T-helper 2 cell treated with Interferon-gamma antibody and Interleukin-4, amounts not matched to agents 5 μg/mL and 100 μg/mL, for 36 hours (primary cell): ENCODE measurements at places on chromosomes 2 and 18.

DNA sequence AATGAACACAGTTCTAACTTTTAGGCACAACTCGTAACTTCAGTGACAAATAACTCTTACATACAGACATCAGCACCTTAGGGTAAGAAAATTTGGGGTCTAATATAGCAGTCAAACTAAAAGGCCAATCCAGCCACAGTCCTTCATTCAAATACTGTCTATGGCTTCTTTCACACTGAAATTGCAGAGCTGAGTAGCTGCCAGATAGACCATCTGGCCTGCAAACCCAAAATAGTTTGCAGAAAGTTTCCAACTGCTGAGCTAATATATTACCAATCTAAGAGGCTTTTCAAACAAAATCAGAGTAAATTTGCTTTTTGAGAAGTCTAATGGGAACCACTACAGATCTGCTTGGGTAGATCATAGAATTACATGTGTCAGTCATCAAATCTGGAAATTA is 183.4 kb downstream of the GALR1 start:
- DNase-seq, result no peak

DNA sequence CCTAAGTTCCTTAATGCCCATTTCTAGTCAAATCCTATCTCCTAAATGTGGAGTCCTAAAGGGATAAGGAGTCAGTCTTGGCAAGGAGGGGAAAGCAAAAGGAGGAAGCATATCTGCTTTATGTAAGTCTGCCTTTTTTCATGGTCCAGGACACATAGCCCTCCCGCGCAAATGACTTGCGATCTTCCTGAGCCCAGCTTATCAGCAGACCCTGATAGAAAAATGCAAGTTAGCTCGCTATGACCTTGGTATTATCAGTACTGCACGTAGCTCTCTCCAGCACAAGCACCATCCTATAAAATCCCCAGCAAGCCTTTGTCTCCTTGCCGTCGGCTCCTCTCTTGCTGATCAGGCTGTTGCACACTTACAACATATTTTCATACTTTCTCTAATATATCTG is 281.4 kb upstream of the KCNH7 start:
- DNase-seq, result no peak

- no peak for DNase-seq
Measured at GRCh38 chr18:33560686-33561370, 17.2 kb upstream of the ASXL3 start.

DNA sequence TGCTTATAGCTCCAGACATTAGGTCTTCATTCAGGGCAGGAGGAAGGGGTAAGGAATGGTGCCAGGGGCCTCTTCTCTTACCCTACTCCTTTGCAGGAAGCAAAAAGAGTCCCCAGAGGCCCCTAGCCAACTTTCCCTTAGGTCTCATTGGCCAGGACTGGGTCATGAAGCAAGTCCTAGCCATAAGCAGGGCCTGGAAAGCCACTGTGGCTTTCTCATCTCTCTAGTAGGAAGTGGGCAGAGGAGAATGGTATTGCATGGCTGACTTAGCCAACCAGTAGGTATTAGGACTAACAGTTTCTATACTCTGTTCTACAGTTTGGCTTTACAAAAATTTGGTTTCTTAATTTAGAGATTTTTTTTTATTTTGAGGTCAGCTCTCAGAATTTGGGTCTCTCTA is 4.8 kb downstream of the FAM228A start:
- no peak for DNase-seq

DNA sequence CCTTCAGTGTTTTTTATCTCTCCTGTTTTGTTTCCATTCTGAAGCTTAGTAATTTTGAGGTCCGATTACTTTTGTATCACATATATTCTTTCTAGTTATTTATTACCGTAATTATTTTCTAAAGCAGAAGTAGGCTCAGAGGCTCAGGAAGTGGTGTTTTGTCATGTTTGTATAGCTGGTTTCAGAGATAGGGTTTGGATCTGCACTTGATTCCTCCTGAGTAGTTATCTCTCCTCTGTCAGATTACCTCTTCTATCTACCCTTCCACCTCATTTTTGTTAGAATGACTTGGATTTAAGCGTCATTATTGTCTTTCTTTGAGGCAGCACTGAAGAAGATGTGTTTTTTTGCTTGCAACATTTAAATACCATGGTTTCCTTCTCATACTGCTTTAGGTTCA is 95.4 kb downstream of the MTA3 start:
- no peak for DNase-seq

GRCh38 chr2:173393186-173393585 is 38.5 kb downstream of the CDCA7 start:
- no peak for DNase-seq

DNA sequence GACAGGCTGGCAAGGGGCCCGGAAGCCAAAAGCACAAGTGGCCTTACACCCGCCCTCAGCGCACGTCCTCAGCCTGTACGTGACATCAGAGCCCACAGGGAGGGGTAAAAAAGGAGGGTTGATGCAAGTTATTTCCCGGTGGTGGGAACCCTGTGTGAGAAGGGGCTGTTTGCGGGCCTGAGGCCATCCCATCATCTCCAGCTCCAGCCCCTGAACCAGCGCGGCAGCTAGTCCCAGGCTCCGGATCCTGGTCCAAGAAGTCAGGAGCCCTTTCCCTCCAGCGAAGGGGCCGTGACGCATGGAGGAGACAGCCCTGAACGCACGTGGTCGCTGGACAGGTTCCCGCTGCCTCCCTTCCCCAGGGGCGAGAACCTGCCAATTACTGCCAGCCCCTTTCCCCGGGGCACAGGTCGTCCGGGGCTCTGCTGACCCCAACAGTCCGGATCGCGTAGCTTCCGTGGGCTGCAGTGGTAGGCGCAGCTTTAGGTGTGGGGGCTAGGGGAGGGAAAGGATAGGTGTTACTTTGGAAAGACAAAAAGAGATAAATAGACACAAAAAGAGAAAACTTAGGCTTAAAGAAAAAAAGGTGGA is 1.3 kb upstream of the LRP2 start:
- DNase-seq, result peak; percentile 57

DNA sequence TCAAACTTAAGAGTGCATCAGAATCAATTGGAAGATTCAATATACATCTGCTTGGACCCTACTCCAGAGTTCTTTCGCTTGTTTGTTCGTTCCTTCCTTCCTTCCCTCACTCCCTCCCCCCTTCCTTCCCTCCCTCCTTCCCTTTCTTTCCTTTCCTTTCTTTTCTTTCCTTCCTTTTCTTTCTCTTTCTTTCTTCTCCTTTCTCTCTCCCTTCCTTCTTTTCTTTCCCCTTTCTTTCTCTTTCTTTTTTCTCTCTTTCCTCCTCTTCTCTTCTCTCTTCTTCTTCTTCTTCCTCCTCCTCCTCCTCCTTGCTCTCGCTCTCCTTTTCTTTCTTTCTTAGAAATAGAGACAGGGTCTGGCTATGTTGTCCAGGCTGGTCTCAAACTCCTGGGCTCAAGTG is 45.9 kb downstream of the MTHFD2 start:
- DNase-seq, result no peak

- no peak for DNase-seq
Measured at GRCh38 chr2:238816291-238816690, 31.6 kb upstream of the TWIST2 start.

DNA sequence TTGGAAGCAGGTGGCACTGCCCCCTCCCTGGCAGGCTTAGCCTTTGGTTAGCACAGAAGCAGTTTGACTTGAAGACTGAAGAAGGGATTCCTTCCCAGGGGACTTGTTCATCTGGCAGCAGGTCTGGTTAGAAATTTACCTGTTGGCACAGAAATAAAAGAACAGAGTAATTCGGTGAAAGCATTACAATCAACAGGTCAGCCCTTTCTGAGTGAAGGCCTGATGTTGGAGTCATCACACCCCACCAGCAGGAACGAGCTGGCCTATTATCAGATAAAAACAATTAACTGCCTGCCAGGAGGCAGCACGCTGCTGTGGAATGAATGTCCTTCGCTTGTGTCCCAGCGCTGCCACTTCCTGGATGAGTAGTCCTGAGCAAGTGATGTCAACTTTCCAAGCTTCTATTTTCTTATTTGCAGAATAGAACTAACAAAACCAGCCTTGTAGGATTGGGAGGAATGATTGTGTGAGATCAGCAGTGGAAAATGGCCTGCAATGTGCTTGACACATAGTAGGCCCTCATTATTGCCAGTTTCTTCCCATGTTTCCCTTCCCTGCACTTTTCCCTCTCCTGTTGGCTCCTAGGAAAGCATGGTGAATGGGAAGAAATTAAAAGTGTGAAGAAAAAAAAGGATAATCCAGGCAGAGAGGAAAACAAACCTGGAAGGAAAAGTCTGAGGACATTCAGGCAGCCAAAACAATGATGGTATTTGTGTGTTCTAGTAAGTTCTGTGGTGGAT is 29.0 kb downstream of the LGALSL start:
- DNase-seq, result no peak

DNA sequence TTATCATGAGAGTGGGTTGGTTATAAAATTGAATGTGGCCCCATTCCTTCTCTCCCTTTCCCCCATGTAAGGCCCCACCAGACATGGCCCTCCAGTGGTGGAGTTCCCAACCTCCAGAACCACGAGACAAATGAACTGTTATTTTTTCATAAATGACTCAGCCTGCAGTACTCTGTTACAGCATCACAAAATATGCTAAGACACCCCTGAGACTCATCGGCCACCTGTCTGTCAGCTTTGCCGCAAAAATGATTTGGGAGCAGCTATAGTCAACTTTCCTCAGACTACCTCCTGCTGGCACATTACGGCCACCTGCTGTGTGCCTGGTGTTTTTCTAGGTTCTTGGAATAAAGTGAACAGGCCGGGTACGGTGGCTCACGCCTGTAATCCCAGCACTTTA is 21.4 kb upstream of the C1QL2 start:
- no peak for DNase-seq
